Lung (tissue), 17 donors: ENCODE measurements at places on chromosomes 2 and 18. TPM values are rescaled to one million over a fixed set of nuclear protein-coding genes. Genes with fewer than 3 reads are reported as not detected.

GRCh38 chr2:41431756-41432155 is 616.1 kb upstream of the PKDCC start:
- no peak for DNase-seq
- H3K4me1 ChIP-seq: no peaks in the 10 kb centered on the region
- H3K27ac ChIP-seq: no peak overlapping the region
- no peak overlapping the region for H3K4me3 ChIP-seq
- no peaks in the 10 kb centered on the region for H3K27me3 ChIP-seq
- no peaks in the 10 kb centered on the region for H3K36me3 ChIP-seq

GRCh38 chr2:218323526-218324472 is 31.5 kb upstream of the TMBIM1 start:
- H3K4me1 ChIP-seq: peaks cover 39% of the 10 kb centered on the region
- peak overlapping the region; percentile 81 for H3K27ac ChIP-seq
- peak; percentile 84 for DNase-seq
- no peaks in the 10 kb centered on the region for H3K36me3 ChIP-seq

DNA sequence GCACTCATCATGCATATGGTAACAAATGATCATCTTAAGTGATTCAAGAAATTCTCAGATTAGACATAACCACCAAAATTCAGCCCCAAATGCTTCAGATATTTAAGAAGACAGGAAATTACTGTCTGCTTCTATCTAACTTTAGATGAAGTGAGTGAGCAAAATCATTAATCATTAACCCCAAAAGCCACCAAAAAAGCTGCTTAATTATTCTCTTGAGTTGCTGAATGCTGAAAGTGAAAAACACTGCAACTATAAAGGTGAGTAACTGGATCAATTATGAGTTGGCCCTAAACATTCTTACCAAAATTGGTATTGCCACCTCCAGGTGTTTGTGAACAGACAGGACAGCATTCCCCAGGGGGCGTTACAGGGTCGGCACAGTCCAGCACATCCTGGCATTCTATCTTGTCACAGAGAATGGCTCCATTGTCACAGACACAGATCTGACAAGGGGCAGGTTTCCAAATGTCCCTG is 69.6 kb downstream of the COL5A2 start:
- no peak overlapping the region for H3K4me3 ChIP-seq
- H3K4me1 ChIP-seq: no peaks in the 10 kb centered on the region
- H3K27me3 ChIP-seq: no peaks in the 10 kb centered on the region
- no peak for DNase-seq
- H3K36me3 ChIP-seq: no peaks in the 10 kb centered on the region

DNA sequence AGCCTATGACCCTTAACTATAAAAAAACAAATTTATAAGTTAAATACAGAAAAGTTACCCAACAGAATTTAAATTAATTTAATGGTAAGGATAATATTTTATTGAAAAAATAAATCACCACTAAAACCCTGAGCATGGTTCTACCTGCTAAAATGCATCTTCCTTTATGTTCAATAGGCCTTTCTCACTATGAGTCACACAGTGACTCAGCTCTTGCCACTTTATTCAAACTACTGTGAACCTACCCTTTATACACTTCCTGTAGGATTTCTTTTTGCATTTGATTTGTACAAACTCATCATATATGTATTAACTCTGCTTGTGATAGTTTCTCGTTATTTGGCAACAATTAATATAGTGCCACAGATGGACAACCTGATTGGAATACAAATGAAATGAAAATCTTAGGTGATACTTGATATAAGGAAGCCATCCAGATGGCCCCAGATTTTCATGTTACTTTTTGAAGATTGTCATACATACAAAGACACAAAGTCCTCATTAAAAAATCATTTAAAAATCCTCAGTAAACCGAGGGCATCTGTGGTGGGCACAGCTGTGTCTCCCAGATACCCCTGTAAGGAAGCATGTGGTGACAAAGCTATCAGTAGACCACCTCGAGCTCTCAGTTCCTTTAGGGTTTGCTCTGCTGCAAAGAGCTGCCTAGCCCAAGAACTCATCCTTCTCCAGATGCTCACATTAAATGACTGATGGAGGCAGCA is 55.2 kb upstream of the COBLL1 start:
- DNase-seq: no peak
- no peaks in the 10 kb centered on the region for H3K36me3 ChIP-seq
- H3K27me3 ChIP-seq: no peaks in the 10 kb centered on the region
- no peak overlapping the region for H3K27ac ChIP-seq
- H3K4me1 ChIP-seq: no peaks in the 10 kb centered on the region

DNA sequence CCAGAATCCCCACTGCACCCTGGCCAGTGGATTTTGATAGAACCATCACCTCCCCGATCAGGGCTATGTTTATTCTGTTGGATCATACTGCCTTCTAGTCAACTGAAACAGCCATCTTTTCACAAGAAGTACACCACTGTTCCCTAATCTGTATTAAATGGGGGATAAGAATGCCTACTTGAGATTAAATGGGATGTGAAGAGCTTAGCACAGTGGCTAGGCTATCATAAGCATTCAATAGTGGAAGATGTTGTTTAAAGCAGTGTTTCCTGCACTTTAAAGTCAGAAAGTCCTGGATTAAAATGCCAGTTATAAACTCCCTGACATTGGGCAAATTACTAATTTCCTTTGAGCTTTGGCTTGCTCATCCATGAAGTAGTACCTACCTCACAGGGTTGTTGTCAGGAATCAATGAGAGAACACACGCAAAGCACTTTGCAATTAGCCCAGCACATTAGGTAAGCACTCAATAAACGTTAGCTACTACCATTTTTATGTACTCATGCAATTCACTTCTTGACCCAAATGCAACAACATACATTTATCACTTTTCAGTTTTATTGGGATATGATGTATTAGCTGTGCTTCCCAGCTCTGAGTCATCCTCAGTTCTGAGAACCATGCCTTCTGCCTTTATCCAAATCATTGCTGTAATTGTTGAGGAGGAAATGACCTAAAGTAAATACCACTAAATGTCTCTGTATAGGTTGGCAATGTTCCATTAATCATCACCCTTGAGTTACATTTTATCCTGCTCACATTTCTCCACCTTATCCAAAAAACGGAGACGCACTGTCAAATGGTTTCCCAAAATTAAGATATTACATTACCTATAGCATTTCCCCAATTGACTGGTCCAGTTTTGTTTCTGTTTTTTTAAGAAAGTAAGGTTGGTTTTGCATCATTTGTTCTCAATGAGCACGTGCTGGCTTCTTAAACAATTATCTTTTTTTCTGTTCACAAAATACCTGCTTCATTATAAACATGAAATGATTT is 2.1 kb downstream of the TMEM247 start:
- no peak overlapping the region for H3K4me3 ChIP-seq
- no peaks in the 10 kb centered on the region for H3K36me3 ChIP-seq
- DNase-seq: no peak

DNA sequence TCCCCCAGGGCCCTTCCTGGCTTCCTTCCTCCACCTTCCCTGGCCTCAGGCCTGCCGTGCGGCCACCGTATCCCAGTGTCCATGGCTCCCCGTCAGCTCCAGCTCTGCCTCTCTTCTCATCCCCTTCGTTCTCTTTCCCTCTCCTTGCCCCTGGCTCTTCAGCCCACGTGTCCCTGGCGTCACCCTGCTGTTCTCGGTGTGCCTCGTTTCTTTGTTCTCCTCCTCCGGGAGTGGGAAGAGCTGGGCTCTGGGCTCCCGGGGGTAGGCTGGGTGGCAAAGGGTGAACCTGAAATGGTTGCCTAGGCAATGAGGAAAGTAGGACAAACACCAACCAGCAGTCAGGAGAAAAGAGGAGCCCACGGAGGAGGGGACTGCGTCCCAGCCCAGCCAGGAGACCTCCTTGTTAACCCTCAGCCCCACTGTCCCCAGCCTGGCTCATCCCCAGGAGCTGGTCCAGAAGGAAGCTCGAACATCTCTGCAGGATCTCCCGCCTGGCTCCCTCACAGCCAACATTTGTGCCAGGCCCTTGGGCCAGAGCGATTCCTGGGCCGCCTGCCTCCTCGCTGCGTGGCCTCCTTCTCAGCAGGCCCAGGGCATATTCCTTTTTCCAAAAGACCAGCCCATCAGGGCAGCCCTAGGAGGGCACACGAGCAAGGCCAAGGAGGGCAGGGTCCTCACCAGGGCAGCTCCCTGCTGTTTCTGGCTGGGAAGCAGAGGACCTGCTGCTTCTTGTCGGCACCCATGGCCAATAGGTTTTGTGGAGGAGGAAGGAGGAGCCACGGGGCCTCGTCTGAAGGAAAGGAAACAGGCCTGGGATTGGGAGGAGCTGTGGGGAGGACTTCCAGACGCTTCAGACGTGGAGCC is 30.9 kb upstream of the DNMT3A start:
- no peaks in the 10 kb centered on the region for H3K27me3 ChIP-seq
- peak; percentile 26 for DNase-seq
- no peaks in the 10 kb centered on the region for H3K4me1 ChIP-seq
- H3K36me3 ChIP-seq: no peaks in the 10 kb centered on the region
- H3K27ac ChIP-seq: no peak overlapping the region

DNA sequence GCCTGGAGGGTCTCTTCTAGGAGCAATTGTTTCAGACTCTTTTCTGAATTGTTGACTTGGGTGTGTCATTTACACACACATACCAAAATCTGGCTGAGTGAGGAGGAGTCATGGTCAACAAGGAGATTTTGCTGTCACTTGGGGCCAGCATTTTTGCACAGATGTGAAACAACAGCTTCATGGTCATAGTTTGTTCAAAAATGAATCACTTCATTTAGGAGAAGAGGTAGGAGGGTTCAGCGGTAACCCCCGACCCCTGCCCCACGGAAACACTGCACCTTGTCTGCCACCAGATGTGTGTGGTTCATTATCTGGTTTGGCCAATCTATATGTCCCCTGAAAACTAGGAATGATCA is 42.2 kb downstream of the LBH start:
- no peaks in the 10 kb centered on the region for H3K4me1 ChIP-seq
- no peaks in the 10 kb centered on the region for H3K27me3 ChIP-seq
- no peak overlapping the region for H3K27ac ChIP-seq
- H3K4me3 ChIP-seq: no peak overlapping the region

DNA sequence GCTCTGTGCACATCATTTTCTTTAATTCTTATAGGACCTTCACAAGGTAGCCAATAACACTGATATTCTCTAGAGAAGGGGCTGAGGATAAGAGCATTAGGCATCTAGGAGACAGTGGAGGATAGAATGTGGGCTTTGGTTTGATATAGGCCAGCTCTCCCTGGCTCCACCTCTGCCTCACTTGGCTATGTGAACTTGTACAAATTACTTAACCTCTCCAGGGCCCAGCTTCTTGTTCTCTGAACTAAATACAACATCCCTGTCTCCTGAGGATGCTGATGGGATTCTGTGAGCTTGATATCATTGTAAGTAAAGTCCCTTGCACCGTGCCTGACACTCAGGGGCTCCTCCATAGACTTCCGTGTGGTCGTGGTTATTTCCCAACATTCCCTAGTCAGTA is 87.3 kb downstream of the ACOXL start:
- H3K36me3 ChIP-seq: no peaks in the 10 kb centered on the region
- H3K4me1 ChIP-seq: no peaks in the 10 kb centered on the region
- H3K27me3 ChIP-seq: no peaks in the 10 kb centered on the region
- H3K27ac ChIP-seq: no peak overlapping the region
- H3K4me3 ChIP-seq: no peak overlapping the region
- DNase-seq: no peak

DNA sequence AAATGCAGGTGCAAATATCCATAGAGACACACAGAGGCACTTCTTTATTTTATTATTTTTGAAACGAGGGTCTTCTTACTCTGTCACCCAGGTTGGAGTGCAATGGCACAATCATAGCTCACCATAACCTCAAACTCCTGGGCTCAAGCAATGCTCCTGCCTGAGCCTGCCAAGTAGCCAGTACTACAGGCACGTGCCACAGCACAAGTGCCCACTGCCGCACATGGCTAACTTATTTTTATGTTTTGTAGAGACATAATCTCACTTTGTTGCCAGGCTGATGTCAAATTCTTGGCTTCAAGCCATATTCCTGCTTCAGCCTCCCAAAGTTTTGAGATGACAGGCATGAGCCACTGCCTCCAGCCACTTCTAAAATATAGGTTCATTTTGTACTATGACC is 537.6 kb downstream of the THSD7B start:
- no peak overlapping the region for H3K27ac ChIP-seq
- no peaks in the 10 kb centered on the region for H3K36me3 ChIP-seq
- no peak for DNase-seq
- H3K4me3 ChIP-seq: no peak overlapping the region
- H3K4me1 ChIP-seq: no peaks in the 10 kb centered on the region
- H3K27me3 ChIP-seq: no peaks in the 10 kb centered on the region

DNA sequence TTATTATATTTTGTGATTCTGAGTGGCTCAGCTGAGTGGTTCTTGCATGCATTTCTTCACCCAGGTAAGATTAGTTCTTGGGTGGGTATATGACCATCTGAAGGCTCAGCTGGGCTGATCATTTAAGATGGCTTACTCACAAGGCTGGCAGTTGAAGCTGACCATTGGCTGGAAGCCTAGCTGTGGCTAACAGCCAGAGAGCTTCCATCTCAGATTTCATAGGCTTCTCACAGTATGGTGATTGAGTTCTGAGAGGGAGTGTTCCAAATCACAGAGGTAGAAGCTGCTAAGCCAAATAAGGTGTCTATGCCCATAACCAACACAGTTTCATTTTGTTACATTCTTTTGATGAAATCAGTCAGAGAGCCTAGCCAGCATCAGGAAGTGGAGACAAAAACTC is 117.4 kb upstream of the RPRM start:
- no peaks in the 10 kb centered on the region for H3K27me3 ChIP-seq
- no peaks in the 10 kb centered on the region for H3K36me3 ChIP-seq
- DNase-seq: no peak
- no peak overlapping the region for H3K4me3 ChIP-seq
- no peaks in the 10 kb centered on the region for H3K4me1 ChIP-seq

DNA sequence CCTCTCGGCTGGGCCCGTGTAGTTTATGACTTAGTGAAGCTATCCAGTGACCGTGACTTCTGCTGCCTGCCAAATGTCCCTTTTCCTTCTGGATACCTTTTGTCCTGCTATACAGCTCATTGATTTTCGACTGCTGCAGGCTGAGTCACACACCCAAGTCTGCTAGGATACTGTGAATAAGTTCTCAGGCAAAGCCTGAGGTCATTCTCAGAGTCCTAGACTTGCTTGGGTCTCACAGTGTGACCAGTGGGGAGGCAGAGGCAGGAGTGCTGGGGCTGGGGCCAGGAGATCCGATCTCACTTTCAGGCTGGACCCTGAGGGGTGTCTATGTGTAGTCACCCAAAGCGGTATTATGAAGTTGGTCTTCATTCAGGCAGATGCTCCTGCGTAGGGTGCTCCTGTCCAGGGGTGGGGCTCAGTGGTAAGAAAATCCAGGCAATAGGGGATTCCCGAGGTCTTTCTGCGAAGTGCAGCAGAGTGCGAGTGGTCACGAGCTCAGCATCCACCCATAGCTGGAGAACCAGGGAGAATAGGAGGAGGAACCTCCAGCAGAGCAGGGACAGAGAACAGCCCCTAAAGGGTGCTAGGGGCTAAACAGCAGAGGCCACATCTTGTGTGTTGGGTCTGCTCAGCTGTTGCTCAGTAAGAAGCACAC is 268.6 kb upstream of the NCKAP5 start:
- no peaks in the 10 kb centered on the region for H3K27me3 ChIP-seq
- H3K4me1 ChIP-seq: no peaks in the 10 kb centered on the region
- no peak overlapping the region for H3K27ac ChIP-seq

- no peaks in the 10 kb centered on the region for H3K36me3 ChIP-seq
- H3K4me3 ChIP-seq: no peak overlapping the region
- no peak overlapping the region for H3K27ac ChIP-seq
- no peaks in the 10 kb centered on the region for H3K27me3 ChIP-seq
These were observed 43.8 kb upstream of the SLC14A1 start for GRCh38 chr18:45680066-45680690.

Gene TEX261
- 23.0 TPM for total RNA-seq

Gene ABCG8
- not detected for total RNA-seq

Gene TGFA
- total RNA-seq: 13.0 TPM

Gene CAPN14
- 0.26 TPM for total RNA-seq
